SK-N-SH treated with all-trans-retinoic acid at 6 μM for 48 hours (cell line): ENCODE measurements at places on chromosomes 5 and 9.

DNA sequence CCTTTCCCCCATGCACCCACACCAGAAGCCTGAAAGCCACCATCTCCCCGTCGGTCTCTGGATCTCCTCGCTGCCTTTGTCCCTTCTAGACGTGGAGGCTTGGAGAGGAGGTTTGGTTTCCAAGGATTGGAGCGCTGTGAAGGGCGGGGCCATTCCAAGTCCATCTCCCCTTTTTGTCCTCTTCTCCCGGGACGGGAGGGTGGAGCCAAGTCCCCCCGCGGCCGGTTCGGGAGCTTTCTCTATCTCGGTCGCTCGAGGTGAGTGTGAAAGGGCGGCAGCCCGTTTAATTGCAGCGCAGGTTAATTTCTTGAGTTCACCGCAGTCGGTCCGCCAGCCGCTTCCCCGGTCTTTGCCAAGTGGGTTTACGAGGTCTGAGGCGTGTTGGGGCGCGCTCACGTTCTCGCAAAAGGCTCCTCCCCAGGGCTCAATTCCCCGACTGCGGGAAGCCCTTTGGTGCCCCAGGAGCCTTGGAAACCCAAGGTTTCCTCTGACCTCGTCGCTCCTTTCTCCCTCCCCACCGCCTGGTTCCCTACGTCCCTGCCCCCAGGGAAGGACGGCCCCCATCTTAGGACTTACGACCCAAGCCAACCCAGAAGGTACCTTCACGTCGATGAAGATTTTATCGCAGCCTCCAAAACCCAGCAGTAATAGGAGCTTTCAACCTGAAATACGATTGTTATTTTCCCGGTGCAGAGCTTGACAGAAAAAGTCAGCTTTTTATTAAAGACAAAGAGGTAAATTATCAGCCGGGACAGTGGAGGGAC, 2.8 kb upstream of the ZNF462 start:
- ATAC-seq: peak; percentile 3; the same call in 1 of the 3 replicates

DNA sequence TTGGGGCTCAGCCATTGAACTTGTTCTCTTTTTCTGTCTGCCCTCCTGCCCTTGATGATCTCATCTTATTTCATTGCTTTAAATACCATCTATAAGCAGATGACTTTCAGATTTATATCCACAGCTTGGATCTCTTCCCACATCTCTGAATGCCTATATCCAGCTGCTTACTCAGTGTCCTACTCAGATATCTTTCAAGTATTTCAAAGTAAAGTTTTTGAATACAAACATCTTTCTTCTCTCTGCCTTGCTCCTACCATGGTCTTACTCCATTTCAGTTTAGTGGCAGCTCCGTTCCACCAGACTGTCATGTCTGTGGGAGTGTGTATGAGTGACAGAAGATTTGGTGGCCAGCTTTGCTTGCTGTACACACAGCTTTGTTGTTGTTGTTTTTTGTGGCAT, 59.7 kb downstream of the ERBIN start:
- ATAC-seq: peak; percentile 73

DNA sequence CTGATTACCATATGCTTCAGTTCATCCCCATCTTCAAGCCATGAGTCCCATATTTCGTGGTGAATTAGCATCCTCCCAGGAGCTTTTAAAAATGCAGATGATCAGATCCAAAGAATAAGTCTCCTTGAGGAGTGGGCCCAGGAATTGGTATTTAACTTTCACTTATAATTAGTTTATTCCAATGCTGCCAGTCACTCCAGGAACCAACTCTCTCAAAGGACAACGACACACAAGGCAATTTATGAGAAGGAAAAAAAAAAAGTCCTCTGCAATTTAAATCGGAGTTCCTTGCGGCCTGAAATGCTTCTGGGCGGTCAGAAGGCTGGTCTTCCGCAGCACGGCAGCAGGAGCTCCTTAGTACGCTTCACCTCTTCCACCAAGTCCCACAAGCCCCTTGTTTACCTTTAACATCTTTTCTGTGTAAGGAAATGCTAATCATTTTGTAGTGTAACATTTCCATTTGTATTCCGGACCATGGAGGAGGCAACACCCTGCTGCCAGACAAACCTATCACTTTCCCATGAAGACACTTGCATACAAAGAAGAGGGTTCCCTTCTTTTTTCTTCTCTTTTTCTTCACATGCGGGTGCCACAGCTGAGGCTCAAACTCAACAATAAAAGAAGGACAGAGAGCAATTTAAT, 16.3 kb upstream of the KCNV2 start:
- no peak for ATAC-seq

GRCh38 chr5:150180241-150181026, 9.4 kb upstream of the SLC6A7 start:
- no peak for ATAC-seq

DNA sequence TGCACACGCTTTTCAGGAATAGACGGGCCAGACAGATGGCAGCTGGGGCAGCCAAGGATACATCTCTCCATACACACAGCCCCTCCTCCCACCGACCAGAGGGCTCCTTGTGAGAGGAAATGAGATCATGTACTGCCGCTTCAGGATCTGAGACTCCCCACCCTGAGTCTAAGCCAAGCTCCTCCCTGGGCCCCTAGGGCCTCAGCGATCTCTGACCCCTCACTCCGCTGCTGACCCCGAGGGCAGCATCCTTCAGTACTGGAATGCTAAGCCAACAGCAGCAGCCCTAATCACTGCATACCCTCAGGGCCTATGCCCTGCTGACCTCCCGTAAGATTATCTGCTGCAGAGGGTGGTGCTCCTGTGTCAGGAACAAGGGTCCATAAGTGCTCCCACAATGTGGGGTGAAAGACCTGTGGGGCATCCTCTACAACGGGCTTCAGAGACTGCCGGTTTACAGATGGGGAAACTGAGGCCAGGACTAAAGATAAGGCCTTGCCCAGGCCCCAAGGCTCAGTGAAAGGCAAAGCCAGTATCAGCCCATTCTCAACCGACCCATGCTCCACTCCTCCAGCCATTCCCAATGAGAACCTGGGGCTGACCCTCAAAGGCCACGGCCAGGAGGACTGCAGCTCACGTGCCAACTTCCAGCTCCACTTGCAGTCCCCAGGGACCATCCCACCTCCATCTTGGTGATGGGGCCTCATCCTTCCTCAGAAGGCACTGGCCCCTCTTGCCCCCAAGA, 37.5 kb downstream of the BICD2 start:
- ATAC-seq: no peak

GRCh38 chr9:105416840-105417239, 31.0 kb upstream of the FSD1L start:
- no peak for ATAC-seq

GRCh38 chr5:109701252-109701651, 11.5 kb downstream of the MAN2A1 start:
- ATAC-seq: peak; percentile 37; the same call in 2 of the 3 replicates
